ENCODE measurements at places on chromosomes 1 and 21.

GRCh38 chr1:224503161-224504118 is 68.8 kb upstream of the WDR26 start:
- DNase-seq, result peak; percentile 88

GRCh38 chr1:171581766-171582165 is 40.3 kb upstream of the MYOCOS start:
- DNase-seq, result no peak

DNA sequence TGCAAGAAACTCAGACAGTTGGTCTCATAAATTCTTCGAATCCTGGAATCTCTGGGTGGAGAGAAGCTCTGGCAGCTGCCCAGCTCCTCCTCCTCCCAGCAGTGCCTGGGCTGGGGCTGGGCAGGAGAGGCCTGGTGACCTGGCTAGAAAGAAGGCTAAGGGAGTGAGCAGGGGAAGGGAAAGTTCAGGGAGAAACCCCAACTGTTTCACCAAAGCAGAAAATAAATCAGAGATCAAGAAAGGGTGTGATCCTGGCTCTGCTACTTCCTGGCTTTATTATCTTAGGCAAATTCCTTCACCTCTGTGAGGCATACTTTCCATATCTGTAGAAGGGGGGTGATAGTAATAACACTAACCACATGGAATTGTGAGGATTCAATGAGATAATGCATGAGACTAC is 8.8 kb upstream of the COL16A1 start:
- DNase-seq, result no peak

DNA sequence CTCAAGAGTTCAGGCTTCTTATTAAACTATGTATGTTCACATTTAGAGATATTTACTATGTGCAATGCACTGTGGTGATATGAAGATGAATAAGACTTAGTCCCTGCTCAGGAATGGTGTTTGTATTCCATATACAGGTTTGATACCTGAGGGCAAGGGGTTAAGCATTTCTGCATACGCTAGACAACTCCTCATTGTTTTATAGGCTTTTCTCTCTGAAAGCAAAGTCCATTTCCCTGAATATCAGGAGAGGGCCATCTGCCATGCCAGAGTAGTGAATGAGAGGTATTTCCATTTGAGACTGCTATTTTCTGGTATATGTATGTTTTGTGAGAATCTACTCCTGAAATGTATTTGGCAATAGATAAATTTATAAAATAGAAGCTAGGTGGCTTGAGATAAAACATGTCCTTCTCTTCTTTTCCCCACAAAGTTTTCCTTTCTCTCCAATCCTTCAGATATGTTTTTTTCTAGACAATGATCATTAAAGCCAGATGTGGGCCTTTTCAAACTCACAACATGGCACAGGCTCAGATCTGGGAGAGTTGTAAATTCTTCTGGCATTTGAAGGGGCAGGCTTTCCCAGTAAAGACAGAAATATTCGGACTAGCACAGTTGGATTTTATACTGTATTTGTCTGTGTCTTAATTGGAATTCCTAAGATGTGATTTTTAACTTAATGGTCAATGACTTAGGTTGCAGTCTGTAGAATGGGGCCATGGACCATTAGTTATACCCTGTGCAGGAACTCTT is 73.3 kb upstream of the WDR26 start:
- DNase-seq, result no peak

DNA sequence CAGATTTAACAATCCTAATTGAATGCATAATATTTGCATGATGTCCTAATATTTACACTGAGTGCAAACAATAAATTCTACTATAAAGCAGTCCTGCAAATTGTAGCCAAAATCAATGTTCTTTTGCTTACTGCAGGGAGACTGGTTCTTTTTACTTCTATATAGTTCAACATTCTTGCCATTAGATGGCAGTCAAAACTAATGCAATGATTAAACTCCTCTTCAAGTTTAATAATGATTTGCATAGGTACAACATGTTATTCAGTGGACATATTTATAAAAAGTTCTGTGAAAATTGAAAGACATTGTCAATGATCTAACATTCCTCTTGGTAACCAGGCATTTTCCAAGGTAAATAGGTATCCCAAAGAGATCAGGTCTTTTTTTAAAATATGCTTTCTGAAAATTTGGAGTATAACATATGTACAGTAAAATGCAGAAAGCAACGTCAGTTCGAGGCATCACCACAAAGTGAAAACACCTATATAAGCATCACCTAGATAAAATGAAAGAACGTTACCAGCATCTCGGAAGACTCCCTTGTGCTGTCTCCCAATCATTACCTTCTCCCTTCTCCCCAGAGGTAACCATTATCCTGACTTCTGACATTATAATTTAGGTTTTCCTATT is 9.8 kb upstream of the FNBP1L start:
- DNase-seq, result no peak

DNA sequence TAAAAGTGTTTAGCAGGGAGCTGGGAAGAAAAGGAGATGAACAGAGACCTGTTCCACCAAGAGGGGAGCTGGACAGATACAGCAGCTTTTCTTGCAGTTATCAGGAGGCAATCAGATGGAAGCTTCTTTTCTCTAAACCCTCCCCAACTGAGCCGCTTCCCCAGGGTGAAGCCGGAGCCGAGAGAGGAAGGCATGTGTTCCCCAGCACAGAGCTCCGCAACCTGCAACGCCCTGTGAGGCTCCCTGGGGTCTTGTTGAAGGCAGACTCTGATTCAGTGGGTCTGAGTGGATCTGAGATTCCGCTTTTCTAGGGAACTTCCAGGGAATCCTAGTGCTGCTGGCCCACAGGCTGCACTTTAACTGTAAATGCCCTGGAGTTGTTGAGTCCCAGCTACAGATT is 139.1 kb upstream of the COA6 start:
- no peak for DNase-seq
